ENCODE measurements at places on chromosomes 1 and 21.
A peak's percentile ranks its signal among the peaks of the same experiment; 100 is the strongest.

- DNase-seq, result no peak
Measured at GRCh38 chr1:86325264-86325663, 70.9 kb downstream of the ODF2L start.

DNA sequence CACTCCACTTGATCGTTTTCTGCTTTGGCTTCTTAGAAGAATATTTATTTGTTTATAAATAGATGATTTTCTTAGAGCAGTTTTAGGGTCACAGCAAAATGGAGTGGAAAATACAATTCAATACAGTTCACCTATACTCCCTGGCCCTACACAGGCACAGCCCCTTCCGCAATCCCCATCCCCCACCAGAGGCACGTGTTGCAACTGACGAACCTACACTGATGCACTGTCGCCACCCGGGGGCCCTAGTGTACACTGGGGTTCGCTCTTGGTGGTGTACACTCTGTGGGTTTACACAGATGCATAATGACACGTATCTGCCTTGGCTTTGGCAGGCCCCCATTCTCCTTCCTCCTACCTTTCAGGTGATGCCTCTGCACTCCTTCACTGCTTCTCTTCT is 8.0 kb downstream of the ECHDC2 start:
- no peak for DNase-seq

- DNase-seq, result peak; percentile 11
Measured at GRCh38 chr1:11845641-11846335, 1.8 kb downstream of the NPPA start.

DNA sequence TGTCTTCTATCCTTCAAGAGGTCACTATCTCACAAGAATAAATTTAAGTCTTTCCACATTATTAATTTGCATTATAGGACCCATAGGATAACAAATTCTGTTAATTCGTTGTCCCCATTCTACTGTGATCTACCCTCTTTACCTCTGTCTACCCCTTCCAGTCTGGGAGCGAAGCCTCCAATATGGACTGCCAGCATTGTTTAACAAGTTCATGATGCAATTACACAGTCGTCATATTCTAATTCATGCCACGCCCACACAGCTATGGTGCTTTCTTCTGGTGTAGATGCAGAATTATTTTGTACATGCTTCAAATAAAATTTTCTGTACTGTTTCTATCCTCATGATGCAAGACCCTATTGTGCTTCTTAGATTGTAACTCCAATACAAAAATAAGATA is 178.3 kb upstream of the PALMD start:
- DNase-seq, result no peak

DNA sequence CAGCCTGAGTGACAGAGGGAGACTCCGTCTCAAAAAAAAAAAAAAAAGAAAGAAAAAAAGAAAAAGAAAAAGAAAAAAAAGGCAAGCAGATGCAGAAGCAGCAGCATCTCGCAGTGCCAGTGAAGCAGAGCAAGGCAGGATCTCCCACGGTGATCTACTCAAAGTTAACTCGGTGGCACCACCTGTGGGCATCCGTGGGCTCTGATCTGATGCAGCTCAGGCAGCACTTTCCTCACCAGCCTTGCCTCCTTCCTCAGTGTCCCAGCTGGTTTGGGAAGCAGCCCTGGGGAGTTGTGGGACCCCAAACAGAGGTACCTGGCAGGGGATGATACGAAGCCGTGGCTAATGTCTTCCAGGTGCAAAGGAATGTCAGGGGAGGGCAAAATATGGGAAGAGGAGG is 104.3 kb upstream of the KRTAP19-8 start:
- no peak for DNase-seq

DNA sequence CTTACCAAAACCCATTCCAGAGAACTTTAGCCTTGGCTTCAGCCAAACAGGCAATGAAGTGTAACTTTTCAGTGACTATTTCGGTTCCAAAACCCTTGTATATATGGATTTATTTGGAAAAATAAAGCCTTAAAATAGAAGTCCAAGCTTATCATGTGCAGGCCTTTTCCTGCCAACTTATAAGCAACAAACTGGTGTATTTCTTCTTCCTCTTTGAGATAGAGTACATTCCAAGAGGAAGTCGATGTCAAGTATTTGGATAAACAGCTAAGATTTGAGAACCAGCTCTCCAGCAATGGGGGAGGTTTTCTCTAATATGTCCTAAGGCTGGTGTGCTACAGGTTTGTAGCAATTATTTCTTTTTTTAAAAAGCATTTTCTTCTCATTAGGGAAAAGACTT is 407.8 kb downstream of the DUSP10 start:
- no peak for DNase-seq

GRCh38 chr21:20306836-20307235 is 691.4 kb upstream of the NCAM2 start:
- DNase-seq, result no peak

GRCh38 chr1:161473348-161473747 is 31.9 kb upstream of the FCGR2A start:
- DNase-seq, result no peak

DNA sequence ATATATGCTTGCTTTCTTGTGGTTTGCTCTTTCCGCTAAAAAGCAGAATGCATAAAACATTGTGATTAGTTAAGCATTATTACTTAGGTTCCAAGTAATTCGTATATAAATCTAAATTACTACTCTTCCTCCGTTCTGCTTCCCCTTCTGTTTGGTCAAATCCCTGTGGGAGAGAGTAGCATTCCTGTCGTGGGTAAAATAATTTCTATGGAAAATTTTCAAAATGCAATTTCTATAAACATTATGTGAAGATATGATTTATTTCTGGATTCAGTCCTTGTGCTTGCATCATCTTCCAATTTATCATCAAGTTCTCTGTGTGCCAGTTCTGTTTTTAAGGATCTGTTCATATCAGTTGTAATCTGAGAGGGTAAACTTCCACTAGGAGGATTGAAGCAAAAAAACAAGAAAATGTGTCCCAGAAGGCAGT is 7.2 kb upstream of the WARS2 start:
- no peak for DNase-seq

DNA sequence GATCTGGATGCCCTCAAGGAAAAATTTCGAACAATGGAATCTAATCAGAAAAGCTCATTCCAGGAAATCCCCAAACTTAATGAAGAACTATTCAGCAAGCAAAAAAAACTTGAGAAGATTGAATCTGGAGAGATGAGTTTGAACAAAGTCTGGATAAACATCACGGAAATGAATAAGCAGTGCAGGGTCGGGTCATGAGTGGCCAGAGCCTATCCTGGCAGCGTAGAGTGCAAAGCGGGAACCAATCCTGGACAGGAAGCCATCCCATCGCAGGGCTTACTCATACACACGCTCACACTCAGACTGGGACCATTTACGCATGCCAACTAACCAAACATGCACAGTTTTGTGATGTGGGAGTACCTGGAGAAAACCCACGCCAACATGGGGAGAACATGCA is 43.1 kb downstream of the ZMYM1 start:
- no peak for DNase-seq

- DNase-seq, result no peak
Measured at GRCh38 chr1:17340358-17340757, 31.6 kb upstream of the PADI6 start.

- DNase-seq, result no peak
Measured at GRCh38 chr1:15220024-15220392, 27.0 kb upstream of the FHAD1 start.

DNA sequence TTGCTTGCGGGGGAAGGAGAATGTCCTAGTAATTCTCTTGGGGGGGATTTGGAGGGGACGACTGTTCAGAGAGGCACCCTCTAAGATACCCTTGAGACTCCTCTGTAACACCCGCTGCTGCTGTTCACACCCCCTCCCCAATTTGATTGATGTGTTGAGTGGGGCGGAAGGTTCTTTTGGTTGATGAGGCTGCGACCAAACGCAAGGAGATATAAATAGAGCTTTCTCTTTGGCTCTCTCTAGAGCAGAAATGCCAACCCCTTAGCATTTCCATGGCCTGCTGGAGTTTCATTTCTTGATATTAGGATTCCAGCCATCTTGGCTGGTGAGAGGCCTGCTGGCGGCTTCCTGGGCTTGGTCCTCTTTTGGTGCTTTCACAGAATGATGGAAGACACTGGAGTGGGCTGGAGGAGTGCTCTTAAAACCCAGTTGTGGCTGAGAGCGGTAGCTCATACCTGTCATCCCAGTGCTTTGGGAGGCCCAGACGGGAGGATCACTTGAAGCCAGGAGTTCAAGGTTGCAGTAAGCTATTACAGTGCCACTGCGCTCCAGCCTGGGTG is 2.0 kb downstream of the PIK3CD start:
- peak; percentile 67 for DNase-seq

- DNase-seq, result no peak
Measured at GRCh38 chr1:41442697-41443251, 41.7 kb downstream of the EDN2 start.

DNA sequence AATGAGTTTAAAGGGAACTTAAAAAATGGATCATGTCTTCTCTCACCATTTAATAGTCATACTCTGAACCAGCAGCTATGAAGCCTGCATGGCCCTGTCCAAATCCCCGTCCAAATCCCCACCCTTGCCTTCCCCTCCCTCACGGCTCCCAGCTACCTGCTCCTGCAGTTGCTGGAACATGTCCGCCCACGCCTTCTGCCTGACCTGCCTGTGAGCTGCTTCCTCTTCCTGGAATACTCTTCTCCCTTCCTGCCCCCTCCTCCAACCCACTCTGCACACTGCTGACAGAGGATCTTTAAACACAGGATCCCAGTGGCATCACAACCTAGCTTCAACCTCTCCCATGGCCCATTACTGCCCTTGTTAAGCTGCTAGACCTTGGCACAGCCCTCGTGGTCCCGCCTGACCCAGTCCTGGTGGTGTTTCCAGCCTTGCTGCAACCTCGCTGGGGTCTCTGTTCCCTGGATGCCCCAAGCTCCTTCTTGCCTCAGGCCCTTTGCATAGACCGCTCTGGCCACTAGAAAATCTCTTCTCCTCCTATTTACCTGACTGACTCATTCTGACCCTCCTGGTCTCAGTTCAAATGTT is 118.3 kb downstream of the PTPRU start:
- DNase-seq, result no peak
